CD4-positive, alpha-beta T cell (primary cell): ENCODE measurements at places on chromosomes 6 and 20.

DNA sequence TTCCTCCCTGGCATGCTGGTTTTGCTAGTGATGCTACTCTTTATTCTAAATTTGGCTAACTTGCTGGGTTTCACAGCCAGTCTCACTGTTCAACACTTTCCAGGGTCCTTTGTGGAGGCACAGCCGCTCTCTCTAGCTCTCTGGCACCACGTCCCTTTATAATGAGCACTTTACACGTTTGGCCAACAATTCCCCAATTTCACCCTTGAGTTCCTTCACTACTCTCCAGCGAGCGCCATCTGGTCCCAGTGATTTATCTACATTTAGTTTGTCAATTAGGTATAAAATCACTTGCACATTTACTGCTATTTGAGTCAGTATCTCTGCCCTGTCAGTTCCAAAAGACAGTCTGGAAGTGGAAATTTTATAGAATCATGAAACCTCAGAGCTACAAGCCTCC, 241.9 kb upstream of the MOCS1 start:
- no peak for DNase-seq

- no peak for DNase-seq
Observed at GRCh38 chr6:145798530-145798929, 16.1 kb downstream of the FBXO30 start.

- no peak for DNase-seq
Observed at GRCh38 chr6:81769824-81770223, 17.3 kb upstream of the TENT5A start.

DNA sequence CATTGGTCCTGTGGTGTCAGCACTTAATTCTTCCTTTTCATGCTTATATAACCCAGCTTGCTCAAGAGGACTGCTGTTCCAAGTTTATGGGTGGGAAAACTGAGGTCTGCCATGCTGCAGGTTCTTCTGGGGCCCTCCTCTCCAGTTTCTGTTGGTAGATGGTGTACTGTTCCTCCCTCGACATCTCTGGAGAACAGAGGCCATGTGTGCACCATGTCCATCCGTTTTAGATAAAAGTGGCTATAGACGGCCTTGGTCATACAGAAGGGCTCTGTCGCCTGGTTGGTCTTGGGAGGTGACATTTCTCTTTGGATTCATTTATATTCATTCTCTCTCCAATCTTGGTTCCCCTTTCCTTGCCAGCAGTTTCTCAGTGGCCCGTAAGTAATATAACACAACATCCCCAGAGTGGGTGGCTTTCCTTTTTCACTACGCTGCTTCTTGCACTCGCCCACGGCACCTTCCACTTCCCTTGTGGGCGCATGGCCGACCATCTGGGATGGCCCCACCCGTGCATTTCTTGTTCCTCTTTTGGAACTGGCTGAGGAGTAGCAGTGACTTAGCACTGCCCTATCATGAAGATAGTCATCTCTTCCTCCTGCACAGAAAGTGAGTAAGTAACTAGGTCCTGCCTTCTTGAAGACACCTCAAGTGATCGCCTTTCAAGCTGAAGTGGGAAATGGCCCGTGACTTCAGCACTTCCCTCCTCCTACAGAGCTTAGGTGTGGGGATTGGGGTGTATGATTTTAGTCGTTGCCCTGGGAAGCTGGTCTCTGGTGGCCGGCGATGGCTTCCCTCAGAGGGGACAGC, 94.2 kb downstream of the RREB1 start:
- no peak for DNase-seq

DNA sequence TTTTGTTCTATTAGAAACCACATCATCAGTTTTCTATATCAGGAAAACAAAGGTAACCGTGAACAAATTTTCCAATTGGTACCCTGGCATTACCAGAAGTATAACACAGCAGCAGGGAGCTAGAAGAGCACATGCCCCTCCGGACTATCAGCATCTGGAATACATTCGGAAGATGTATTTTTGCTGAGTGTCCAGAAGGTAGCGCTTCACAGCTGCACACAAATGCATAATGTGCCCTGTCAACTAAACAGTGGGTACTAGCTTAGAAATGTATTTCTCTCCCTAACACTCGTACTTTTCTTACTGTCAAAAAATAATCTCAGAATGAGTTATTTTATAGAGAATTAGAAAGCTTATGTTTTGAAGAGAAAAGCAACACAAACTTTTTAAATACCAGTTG, 77.6 kb downstream of the HUS1B start:
- DNase-seq: no peak

GRCh38 chr6:68988698-68989097, 353.6 kb downstream of the ADGRB3 start:
- DNase-seq: no peak

DNA sequence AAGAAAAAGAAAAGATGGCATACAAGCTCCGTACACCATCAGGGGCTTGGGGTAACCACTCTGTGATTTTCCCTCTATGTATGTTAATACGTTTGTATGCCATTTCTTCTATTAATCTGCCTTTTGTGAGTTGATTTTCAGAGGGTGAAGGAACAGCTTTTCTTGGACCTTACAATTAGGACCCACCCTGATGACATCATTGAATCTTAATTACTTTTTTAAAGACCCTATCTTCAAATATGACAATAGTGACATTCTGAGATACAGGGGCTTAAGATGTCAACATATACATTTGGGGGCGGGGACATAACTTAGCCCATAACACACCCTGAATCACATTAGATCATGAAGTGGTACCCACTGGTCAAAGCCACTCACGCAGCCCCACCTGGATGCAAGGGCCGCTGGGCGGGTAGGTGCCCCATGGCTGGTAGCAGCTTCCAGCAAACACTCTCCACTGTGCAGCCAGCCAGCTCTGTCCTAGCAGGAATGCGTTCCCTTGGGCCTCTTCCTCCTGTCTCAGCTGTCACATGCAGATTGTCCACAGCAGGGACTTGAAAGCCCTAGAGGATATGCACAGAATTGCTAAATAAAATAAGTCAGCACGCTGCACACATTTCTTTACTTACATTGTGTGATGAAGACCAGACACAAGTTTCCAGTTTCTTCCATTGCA, 74.5 kb downstream of the FOXF2 start:
- no peak for DNase-seq

DNA sequence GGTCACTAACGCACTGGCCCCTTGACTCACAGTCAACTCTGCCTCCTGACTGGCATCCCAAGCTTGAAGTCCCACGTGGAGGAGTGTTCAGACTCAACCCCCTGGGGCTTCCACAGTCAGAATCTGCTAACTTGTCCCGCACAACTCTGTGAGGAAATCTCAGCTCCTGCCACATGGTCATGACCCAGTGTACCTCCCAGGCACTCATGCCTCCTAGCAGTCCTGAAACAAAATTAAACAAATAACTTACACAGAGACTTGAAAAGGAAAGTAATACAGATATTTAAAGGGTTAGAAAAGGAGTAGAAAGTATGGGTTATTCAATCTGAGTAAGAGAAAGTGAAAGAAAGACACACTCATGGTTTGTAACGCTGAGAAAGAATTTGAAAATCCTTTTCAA, 134.9 kb downstream of the GMDS start:
- DNase-seq: no peak

DNA sequence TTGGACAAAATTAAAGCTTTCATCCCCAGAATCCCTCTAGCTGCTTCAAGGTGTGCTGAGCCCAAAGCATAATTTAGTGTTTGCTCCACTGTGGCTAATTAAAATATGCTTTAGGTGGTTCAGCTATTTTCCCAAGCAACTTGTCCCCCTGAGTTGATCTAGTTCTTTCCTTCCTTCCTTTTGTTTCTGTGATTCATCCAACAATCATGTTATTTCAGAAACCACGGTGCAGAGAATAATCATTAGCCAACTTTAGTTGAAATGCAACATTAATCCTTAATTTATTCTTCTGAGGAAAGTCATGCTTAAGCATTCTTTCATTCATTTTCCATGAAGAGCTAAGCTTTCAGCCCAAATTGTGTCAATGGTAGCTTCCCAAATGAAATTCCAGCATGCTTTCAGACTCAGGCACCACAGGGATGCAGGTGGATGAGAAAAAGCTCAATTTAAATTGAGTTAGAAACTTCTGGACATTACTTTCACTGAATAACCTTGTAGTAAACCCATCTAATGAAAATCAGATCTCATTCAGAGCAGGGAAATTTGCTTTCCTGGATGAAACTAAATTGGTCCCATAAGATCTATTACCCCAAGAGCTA, 209.0 kb upstream of the NT5E start:
- DNase-seq: no peak

DNA sequence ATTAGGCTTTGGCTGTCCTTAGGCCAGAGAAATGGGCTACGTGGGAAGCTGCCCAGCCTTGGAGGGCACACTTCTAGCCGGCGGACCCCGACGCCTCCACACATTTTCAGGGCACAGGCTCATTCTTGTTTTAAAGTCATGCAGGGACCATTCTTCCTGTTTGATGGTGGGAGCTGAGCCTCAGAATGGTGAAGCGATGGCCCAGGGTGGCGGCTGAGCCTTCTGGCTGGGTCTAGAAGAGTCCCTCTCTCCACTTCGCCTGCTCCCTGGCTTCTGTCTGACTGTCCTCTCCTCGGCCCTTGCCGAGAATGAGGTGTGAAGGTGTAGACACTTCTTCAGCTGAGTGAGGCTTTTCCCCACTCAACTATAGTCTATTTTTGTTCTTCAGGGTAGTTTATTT, 114.4 kb downstream of the SULF2 start:
- DNase-seq: no peak

- no peak for DNase-seq
Observed at GRCh38 chr20:6814945-6815344, 47.5 kb downstream of the BMP2 start.
